ENCODE measurements at places on chromosomes 2 and 18.
A peak's percentile ranks its signal among the peaks of the same experiment; 100 is the strongest.

DNA sequence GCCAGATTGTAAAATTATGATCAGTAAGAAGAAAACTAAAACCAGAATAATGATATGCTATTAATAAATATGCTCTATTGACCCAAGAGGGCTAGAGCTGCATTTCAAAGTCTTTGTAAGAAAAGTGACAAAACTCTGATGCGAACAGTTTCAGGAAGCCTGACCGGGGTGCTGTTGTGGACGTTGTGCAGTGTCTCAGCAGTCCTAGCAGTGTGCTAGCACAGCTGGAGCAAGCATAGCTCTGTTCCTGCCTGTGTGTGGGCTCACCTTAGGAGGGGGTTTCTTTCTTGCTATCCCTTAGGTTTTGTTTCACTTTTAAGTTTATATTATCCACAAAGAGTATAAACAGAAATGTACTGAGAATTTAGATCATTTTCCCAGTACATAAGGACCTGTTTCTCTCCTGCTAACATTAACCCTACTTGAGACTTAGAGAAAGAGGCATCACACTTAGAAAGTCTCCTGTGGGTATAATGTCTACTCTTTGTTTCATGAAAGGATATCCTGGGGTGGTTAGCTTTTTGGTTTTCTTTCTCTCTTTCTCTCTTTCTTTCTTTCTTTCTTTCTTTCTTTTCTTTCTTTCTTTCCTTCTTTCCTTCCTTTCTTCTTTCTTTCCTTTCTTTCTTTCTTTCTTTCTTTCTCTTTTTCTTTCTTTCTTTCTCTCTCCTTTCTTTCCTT, 124.5 kb downstream of the TMEM182 start:
- DNase-seq, result no peak

DNA sequence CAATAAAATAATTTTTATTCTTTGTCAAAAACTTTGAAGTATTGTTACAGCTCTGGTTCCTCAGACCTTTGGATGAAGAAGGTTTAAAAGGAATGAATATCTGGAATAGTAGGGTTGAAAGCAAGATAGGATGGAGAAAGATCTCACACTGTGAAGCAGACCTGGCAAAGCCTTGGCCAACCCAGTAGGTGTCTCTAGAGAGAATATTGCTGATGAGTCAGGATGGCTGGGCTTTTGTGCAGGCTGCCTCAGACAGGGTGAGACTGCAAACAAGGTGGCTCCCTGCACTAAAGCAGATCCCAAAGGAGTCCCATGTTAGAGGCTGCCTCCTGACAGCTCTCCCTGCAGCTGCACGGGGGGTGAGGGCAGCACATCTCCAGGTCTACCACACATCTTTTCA, 226.0 kb upstream of the ITGA4 start:
- DNase-seq, result no peak

DNA sequence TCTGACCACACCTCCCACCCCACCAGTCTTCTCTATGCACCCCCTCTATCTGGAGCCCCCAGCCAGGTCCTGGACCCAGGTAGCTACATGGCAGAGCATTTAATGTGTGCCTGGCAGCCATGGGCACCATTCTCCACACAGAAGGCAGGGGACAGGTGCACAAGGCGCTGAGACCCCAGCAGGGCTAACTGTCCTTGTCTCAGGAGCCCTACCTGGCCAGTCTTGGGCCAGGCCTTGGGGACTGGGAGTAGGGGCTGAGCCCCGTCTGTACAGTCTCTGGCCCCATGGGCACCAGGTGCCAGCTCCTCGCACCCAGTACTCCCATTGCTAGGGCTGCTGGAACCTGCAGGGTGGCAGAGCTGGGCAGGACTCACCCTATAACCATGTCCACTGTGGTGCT, 2.9 kb downstream of the GNLY start:
- no peak for DNase-seq

DNA sequence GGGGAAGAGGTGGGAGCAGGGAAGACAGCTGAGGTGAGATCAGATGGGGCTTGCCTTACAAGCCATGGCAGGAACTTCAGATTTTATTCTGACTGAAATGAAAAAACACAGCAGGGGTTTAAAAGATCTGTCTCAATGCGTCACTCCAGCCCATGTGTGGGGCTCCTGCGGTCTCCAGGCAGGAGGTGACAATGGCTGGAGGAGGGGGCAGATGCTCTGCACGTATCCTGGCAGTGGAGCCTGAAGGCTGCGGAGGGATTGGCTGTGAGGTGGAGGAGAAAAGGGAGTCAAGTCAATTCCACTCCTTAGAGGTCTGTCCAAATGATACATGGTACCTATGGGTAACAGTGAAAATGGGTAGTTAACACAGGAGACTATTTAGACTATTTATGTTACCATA, 40.5 kb upstream of the KIDINS220 start:
- DNase-seq, result no peak

DNA sequence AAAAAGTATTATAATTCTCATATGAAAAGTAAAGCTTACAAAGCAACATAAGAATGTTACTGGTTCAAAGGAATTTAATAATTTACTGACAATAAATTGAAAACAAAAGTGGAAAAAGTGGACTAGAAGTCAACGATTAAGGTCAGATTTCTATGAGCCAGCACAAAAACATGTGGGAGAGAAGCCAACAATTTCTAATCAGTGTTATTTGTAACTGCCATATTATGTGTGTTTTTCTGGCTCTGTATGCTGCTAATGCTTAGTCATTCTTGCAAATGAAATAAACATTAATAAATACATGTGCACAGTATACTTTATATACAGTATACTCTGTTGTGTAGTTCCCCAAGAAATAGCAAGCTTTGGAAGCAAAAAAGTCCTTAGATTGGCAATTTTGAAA, 301.3 kb upstream of the RGPD4 start:
- peak; percentile 73 for DNase-seq

GRCh38 chr18:11268741-11269233, 119.4 kb upstream of the PIEZO2 start:
- DNase-seq, result peak; percentile 89

DNA sequence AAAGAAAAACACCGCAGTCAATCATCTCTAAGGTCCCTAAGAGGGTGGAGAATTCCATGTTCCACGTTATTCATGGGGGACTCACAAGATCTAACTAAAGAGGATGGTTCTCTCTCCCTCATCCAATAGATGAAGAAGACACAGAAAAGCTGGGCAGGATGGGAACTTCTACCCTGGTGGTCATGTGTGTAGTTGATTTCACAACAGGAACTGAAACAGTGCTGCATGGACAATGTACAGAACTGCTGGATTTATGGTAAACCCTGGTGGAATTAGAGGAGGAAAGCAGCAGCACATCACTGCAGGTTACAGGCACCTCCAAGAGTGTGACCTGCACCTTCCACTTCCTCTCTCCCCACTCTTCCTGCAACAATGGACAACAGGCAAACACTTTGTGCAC, 31.4 kb downstream of the FECH start:
- no peak for DNase-seq

DNA sequence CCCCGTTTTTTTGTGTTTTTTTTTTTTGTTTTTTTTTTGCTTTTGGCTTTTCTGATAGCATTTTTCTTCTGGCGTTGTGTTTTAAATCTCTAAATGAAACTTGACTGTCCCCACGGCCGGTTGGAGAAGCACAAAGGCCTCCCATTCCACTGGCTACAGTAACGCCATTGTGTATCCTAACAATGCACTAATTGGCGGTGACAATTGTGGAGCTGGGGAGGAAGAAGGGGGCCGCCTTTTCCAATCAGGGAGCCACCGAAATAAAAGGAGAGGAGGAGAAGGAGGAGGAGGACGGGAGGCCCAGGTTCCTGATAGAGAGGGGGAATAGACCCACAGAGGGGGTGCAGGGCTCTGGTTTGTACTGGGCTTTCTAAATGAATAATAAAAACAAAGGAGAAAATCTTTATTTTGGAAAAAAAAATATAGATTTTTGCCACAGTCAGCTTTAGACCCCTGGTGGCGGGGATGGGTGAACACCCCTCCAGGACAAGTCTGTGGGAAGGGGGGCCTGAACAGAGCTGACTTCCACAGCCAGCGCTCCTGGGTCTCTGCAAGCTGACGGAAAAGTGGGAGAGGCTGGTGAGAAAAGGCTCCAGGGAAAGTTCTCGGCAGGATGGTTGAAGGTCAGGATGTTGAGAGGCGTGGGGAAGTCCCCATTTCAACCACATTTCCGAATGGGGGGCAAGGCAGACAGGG, 43.7 kb upstream of the FZD5 start:
- DNase-seq, result no peak

- no peak for DNase-seq
These were observed 94.1 kb upstream of the OTOS start for GRCh38 chr2:240234503-240234951.

DNA sequence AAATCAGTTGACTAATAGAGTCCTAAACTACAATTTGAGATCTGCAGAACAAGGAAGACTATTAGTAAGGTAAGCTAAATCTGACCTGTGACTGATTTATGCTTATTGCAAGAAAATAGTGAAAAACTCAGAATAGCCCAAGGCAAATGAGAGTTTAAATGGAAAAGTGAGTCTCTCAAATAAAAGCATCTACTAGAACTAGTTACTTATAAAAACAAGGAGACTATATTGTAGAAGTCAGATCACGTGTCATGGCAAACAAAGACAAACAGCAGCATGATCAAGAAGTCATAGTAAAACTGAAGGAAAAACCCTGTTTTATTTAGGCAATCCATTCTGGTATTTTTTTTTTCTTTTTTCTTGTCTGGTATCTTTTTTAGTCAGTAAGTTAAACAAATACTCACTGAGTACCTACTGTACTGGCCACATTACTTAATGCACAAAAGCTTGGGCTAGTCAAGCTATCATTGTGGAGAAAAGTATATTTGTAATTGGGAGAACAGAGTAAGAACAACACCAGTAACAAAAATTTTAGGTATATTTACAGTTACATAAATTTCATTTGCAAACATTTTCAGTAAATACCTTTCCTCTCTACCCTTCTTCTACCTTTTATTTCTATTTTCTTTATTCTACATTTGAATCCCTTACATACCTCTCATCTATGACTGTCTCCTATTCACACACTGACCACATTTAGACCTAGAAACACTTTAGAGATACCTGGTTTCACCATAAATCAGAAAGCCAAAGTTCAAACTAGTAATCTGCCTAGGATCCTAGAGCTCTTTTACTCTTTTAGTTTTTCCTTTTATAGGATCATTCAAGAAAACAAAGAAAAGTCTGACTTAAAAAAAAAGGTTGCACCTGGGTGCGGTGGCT, 23.7 kb downstream of the CCDC88A start:
- DNase-seq, result no peak

DNA sequence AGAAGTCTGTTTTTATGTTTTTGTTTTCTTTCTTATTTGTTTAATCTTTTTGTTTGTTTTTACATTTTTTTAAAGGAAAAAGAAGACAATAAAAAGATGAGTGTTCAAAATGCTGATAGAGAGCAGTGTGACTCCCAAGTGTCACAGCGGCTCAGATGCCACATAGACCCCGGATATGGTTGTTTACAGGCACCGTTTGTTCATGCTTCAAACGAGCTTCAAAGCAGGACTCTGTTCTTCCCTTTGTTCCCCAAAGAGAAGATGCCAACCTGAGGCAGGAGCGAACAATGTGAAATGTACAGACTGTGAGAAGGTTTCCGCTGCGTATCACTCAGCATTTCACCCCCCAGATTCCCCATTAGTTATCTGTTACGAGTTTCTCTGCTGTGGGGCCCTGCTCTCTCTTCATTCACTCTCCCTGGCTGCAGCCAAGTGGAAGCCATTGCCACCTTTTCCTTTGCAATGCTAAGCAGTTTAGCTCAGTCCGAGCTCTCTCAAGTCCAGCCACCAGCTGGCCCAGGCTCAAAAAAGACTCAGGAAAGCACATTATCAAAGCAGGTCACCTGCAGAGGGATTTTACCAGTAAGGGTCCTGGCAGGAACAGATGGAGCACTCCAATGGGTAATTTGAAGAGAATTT, 36.4 kb upstream of the PHLPP1 start:
- no peak for DNase-seq
